ENCODE measurements at places on chromosomes 7 and 10. TPM values are rescaled to one million over a fixed set of nuclear protein-coding genes. Genes with fewer than 3 reads are reported as not detected.

Gene TBXAS1
- polyA plus RNA-seq: 0.75 TPM

Gene ITIH5
- not detected for polyA plus RNA-seq

Gene CRTAC1
- not detected for polyA plus RNA-seq

Gene NAT16
- polyA plus RNA-seq: not detected

Gene WNT8B
- 0.14 TPM for polyA plus RNA-seq

Gene SEMA3C
- polyA plus RNA-seq: not detected

Gene HYAL4
- polyA plus RNA-seq: not detected

Gene SEPTIN14
- not detected for polyA plus RNA-seq

Gene GRM3
- polyA plus RNA-seq: not detected

Gene MYL10
- polyA plus RNA-seq: not detected

Gene PPP1R3C
- polyA plus RNA-seq: not detected

Gene IDI1
- 53.5 TPM for polyA plus RNA-seq

Gene SLC13A1
- not detected for polyA plus RNA-seq

Gene CPA4
- polyA plus RNA-seq: not detected

Gene NME8
- not detected for polyA plus RNA-seq

Gene H2BK1
- not detected for polyA plus RNA-seq

Gene LIPN
- polyA plus RNA-seq: not detected

Gene ZNF736
- polyA plus RNA-seq: 4.9 TPM

Gene TCF7L2
- polyA plus RNA-seq: 4.1 TPM

Gene CDH23
- 3.8 TPM for polyA plus RNA-seq

Gene NUTM2A
- polyA plus RNA-seq: not detected

Gene SUN3
- 2.3 TPM for polyA plus RNA-seq

Gene ABCB1
- polyA plus RNA-seq: 34.7 TPM

Gene TMEM236
- polyA plus RNA-seq: not detected

Gene RPEL1
- polyA plus RNA-seq: not detected

Gene FAM25A
- not detected for polyA plus RNA-seq

Gene HIF1AN
- 24.7 TPM for polyA plus RNA-seq

Gene TAS2R5
- 0.16 TPM for polyA plus RNA-seq

Gene AMZ1
- polyA plus RNA-seq: not detected

Gene FAM221A
- polyA plus RNA-seq: 5.0 TPM

Gene SLC26A4
- not detected for polyA plus RNA-seq

Gene RBP3
- polyA plus RNA-seq: not detected

Gene FOXP2
- polyA plus RNA-seq: not detected

Gene ELAPOR2
- polyA plus RNA-seq: 4.6 TPM

Gene PPP1R3A
- polyA plus RNA-seq: not detected

Gene CPN1
- not detected for polyA plus RNA-seq

Gene AZGP1
- not detected for polyA plus RNA-seq

Gene ANKRD1
- not detected for polyA plus RNA-seq

Gene UPK3BL2
- 1.1 TPM for polyA plus RNA-seq

Gene PNLIPRP3
- not detected for polyA plus RNA-seq

Measured in naive thymus-derived CD8-positive, alpha-beta T cell (primary cell).